ENCODE measurements at places on chromosomes 7 and 10.

DNA sequence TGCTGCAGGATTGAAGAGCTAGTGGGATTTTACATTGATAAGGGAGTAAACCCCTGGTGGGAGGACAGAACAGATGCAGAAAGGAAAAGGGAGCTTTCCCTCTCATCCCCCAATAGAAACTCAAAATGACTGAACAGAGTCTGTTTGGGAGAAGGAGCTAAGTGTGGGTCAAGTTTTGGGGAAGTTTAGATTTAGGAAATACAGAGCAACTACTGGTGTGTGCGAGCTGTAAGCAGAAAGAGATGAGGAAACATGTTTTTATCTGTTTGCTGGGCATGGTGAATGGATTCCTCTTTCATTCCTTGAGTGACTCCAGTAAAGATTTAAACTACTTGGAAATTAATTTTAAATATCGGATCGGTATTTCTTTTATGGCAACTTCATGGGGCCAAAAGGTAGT lies 132.7 kb downstream of the AOAH start:
- no peak for DNase-seq

GRCh38 chr10:48502791-48503190 lies 102.1 kb downstream of the ARHGAP22 start:
- DNase-seq: no peak

DNA sequence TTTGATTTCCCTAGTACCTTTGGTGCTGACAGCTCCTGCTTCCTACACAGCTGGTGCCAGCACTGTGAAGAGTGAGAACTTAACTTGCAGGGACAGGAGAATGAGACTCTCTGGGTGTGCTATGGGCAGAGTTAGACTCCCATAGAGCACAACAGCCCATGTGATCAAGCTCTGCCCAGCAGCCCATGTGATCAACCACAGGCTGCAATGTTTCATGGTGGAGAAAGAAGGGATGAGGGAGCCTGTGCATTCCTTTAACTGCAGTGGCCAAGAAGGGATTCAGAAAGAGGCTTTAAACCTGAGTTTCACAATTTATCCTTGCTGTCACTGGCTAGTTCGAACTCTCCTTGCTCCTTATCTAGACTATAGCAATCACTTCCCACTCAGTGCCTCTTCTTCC lies 10.0 kb upstream of the MEST start:
- DNase-seq: no peak

DNA sequence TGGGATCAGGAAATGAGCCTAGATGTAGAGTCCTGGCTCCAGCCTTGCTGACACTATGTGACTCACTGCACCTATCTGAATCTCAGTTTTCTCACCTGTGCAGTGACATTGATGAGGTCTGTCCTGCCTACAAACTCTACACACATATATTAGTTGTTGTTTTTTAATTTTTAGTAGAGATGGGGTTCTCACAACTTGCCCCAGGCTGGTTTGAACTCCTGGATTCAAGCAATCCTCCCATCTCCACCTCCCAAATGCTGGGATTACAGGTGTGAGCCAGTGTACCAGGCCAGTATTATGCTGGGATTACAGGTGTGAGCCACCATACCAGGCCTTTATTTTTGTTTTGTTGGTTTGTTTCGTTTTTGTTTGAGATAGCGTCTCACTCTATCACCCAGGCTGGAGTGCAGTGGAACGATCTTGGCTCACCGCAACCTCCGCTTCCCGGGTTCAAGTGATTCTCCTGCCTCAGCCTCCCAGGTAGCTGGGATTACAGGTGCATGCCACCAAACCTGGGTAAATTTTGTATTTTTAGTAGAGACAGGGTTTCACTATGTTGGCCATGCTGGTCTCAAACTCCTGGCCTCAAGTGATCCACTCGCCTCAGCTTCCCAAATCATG lies 11.8 kb upstream of the DDIT4 start:
- DNase-seq: no peak

DNA sequence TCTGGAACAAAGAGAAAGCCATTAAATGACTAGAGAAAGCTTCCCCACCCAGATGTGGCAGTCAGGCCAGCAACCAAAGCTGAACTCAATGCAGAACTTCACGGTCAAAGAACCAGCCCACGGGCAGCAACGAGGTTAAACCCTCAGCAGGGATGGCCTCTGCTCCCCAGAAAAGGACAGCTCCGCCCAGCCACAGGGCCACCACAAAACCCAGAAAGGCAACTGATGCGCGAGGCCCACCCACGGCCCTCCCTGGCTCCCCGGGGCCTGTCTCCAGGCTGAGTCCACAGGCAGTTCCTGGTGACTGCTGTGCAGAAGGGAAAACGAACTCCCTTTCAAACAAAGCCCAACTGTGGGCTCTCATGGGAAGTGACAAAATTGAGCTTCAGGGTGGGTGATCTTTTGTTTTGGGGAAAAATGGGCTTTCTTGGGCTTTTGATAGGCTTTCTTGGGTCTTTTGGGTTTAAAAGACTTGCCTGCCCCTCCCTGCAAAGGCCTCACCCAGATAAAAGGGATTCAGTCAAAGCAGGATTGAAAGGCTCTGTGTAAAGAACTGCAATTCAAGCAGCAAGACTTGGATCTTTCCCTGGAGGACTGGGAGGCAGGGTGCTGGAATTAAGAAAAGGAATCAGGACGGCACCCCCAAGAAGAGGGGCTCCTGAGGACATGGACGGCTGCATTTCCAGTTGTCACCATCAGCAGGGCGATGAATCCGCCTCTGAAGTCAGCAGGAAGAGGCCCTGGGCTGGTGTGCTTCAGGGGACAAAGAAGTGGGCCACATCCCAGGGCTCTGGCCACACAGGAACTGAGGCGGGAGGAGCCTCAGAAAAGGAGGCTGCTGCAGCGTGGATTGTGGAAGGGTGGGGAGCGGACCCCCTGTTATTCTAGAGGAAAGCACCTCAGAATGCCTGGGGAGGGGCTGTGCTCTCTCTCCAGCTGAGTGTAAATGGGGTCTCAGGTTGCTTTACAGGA lies 209.9 kb downstream of the USP6NL start:
- no peak for DNase-seq

- DNase-seq: no peak
Measured at GRCh38 chr10:49171326-49172060, 16.7 kb downstream of the TMEM273 start.

All from activated gamma-delta T cell treated with anti-CD3 and anti-CD28 coated beads, Interleukin-2, amount 50 U/mL, for 16 hours (primary cell).